Left lobe of liver (tissue), 2 donors: ENCODE measurements at places on chromosomes 7 and 10. TPM values are rescaled to one million over a fixed set of nuclear protein-coding genes. Genes with fewer than 3 reads are reported as not detected.

The ELFN1 gene
- 17.5 TPM for total RNA-seq

The SLC25A28 gene
- total RNA-seq = 22.4 TPM

The CCNJ gene
- total RNA-seq = 1.7 TPM

The H2BK1 gene
- total RNA-seq = not detected

The SLIT1 gene
- total RNA-seq = 0.08 TPM

The FAM241B gene
- total RNA-seq = 1.2 TPM

The GBX1 gene
- total RNA-seq = not detected

The FAM13C gene
- total RNA-seq = 1.3 TPM

The LIPJ gene
- 0.08 TPM for total RNA-seq

The AUTS2 gene
- 26.1 TPM for total RNA-seq

The MBL2 gene
- total RNA-seq = 108 TPM

The FRMD4A gene
- 13.8 TPM for total RNA-seq

The KCNH2 gene
- total RNA-seq = 0.28 TPM

The OLAH gene
- total RNA-seq = not detected

The OR13A1 gene
- not detected for total RNA-seq

The STOX1 gene
- 0.60 TPM for total RNA-seq
